ENCODE measurements at places on chromosomes 7 and 10. TPM values are rescaled to one million over a fixed set of nuclear protein-coding genes. Genes with fewer than 3 reads are reported as not detected.

Gene RARRES2
- total RNA-seq: 161 TPM

Gene INHBA
- 23.2 TPM for total RNA-seq

GRCh38 chr7:157418204-157419034, 81.6 kb downstream of the DNAJB6 start:
- DNase-seq: no peak
- H3K36me3 ChIP-seq: peaks cover 26% of the 10 kb centered on the region
- no peaks in the 10 kb centered on the region for H3K4me1 ChIP-seq
- no peaks in the 10 kb centered on the region for H3K27me3 ChIP-seq

DNA sequence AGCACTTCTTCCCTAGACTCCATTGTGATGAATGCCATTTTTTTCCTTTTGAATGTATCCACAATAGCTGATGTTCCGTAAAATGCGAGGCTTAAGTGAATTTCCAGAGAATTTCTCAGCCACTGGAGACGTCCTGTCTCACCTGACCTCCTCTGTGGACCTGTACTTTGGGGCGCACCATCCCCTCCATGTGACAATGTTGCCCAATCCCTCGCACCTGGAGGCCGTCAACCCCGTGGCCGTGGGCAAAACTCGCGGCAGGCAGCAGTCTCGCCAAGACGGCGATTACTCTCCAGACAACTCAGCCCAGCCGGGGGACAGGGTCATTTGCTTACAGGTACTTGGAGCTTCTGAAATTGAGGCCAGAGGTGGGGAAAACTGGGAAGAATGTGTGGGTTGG, 20.2 kb downstream of the DHTKD1 start:
- no peak overlapping the region for H3K4me3 ChIP-seq
- H3K27me3 ChIP-seq: no peaks in the 10 kb centered on the region
- H3K27ac ChIP-seq: no peak overlapping the region
- H3K4me1 ChIP-seq: no peaks in the 10 kb centered on the region

- H3K4me3 ChIP-seq: no peak overlapping the region
- no peak overlapping the region for H3K27ac ChIP-seq
- H3K4me1 ChIP-seq: no peaks in the 10 kb centered on the region
Measured at GRCh38 chr10:61931620-61932332, 30.3 kb downstream of the ARID5B start.

DNA sequence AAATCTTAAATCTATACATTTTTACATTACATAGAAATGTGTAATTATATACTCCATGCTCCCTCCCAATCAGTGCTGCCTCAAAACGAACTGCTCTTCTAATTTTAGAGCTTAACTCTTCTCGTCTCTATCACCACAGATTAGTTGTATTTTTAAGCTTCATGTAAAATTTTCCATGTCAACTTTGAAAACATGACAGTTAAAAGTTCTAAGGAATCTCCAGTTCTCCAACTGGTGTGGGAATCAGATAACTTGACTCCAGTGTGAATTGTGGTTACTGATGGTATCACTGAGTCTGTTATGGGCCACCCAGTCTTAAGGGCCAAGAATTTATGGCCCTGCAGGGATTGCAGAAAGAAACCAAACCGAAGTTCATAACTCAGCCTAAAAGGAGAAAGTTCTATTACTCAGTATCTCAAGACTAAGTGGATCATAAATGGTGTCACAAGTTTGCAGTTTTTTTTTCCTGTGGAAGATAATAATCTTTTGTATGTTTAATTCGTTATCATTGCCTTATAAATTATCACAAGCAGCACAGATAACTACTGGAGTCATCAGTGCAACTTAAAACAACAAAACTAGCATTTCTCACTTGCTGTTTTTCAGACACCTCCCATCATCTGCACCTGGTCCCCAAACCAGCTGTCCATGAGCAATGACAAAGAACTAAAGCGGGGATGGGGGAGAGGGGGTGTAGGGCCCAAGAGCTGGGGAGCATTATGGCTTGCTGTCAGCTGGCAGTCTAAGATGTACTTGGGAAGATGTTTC, 31.5 kb upstream of the KMT2E start:
- peaks cover 23% of the 10 kb centered on the region for H3K4me1 ChIP-seq
- DNase-seq: no peak
- H3K36me3 ChIP-seq: no peaks in the 10 kb centered on the region
- no peak overlapping the region for H3K4me3 ChIP-seq
- H3K27ac ChIP-seq: peak overlapping the region; percentile 98
- no peaks in the 10 kb centered on the region for H3K27me3 ChIP-seq

GRCh38 chr7:150567169-150567568, at the start of gene GIMAP4:
GIMAP4 (plus strand) TSS chr7:150567390; CDS start chr7:150569902, 2,512 bp downstream.
- H3K27me3 ChIP-seq: peaks cover 4% of the 10 kb centered on the region
- no peaks in the 10 kb centered on the region for H3K4me1 ChIP-seq
- peak; percentile 26 for DNase-seq
- H3K27ac ChIP-seq: peak within 1 kb of the TSS; percentile 93

GRCh38 chr10:63115732-63116383, 17.3 kb upstream of the NRBF2 start:
- H3K27ac ChIP-seq: peak overlapping the region; percentile 81
- H3K36me3 ChIP-seq: no peaks in the 10 kb centered on the region

GRCh38 chr7:17325364-17325763, 26.9 kb downstream of the AHR start:
- peaks cover 1% of the 10 kb centered on the region for H3K36me3 ChIP-seq
- H3K27me3 ChIP-seq: no peaks in the 10 kb centered on the region
- H3K4me3 ChIP-seq: no peak overlapping the region
- H3K4me1 ChIP-seq: no peaks in the 10 kb centered on the region

- peaks cover 14% of the 10 kb centered on the region for H3K4me1 ChIP-seq
- DNase-seq: no peak
- H3K4me3 ChIP-seq: no peak overlapping the region
- no peaks in the 10 kb centered on the region for H3K36me3 ChIP-seq
- peak overlapping the region; percentile 49 for H3K27ac ChIP-seq
Measured at GRCh38 chr7:137975221-137975620, 26.7 kb downstream of the CREB3L2 start.

GRCh38 chr7:116393654-116394053, 105.9 kb upstream of the CAV2 start:
- H3K27me3 ChIP-seq: no peaks in the 10 kb centered on the region
- peak overlapping the region; percentile 60 for H3K27ac ChIP-seq
- no peak overlapping the region for H3K4me3 ChIP-seq
- H3K4me1 ChIP-seq: peaks cover 17% of the 10 kb centered on the region
- H3K36me3 ChIP-seq: no peaks in the 10 kb centered on the region

Data from lung (tissue), 17 donors.